ENCODE measurements at places on chromosomes 12 and 14.

DNA sequence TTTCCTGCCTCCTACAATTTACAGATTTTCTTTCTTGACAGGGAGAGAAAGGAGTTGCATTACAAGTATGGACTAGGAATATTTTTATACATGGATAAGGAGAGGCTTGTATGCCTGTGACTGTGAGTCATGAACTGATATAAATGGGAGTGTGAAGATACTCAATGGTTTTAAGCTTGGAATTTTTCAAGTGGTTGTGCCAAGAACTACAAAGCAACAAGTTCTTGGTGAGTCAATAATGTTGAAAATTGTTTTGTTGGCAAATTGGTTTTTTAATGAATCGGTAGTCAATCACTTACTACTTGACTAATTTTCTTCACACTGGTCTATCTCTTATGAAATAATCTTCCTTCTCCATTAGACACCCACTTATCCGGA, 58.9 kb upstream of the HMGA2 start:
- DNase-seq, result no peak

DNA sequence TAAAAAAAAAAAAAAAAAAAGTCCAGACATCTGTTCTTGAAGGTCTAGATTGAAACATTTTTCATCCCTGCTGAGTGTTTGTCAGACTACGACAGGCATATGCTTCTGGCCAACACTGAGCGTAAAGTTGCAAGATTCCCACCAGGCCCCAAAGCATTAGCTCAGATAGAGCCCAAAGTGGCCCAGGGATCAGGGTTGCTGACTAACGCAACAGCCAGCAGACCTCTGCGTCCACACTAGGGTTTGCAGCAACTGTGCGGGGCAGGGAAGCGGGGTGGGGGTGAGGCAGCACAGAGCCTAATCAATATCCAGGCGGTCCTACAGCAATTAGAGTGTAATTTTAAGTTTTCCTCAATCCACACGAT, 55.7 kb downstream of the SSH1 start:
- DNase-seq, result no peak

DNA sequence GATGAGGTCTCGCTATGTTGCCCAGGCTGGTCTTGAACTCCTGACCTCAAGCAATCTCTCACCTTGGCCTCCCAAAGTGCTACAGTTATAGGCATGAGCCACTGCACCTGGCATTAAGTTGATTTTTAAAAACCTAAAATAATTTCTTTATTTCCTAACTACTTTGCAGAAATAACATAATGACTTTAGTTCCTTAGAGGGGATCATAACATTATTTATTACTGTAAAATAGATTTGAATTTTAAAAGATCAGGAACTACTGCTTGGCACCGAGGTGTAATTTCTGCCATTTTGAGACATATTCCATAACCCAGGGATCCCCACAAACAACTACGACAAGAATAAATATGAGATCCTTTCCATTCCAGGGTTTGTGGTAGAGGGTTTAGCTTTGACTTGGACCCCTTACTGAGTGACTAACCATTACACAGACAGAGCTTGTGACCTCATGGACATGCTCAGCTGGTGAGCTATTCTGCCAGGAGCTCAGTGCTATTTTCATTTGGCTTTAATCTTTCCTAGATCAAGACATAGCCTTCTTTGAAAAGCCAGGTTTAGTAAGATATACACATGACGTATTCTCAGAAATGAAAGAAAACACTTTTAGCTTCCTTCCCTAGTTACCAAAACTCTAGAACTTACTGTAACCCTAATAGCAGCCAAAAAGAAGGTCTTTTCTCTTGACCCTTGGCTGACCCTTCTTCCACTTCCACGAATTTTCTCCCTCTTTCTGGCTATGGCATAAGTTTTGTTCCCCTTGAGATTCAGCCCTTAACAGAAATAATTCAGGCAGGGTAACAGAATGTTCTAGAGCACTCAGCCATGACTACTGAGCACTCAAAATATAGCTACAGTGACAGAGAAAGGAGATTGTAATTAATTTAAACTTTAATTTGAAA, 75.1 kb upstream of the NUDT4 start:
- DNase-seq, result no peak

GRCh38 chr12:13173012-13173932, 23.3 kb upstream of the EMP1 start:
- DNase-seq, result no peak

DNA sequence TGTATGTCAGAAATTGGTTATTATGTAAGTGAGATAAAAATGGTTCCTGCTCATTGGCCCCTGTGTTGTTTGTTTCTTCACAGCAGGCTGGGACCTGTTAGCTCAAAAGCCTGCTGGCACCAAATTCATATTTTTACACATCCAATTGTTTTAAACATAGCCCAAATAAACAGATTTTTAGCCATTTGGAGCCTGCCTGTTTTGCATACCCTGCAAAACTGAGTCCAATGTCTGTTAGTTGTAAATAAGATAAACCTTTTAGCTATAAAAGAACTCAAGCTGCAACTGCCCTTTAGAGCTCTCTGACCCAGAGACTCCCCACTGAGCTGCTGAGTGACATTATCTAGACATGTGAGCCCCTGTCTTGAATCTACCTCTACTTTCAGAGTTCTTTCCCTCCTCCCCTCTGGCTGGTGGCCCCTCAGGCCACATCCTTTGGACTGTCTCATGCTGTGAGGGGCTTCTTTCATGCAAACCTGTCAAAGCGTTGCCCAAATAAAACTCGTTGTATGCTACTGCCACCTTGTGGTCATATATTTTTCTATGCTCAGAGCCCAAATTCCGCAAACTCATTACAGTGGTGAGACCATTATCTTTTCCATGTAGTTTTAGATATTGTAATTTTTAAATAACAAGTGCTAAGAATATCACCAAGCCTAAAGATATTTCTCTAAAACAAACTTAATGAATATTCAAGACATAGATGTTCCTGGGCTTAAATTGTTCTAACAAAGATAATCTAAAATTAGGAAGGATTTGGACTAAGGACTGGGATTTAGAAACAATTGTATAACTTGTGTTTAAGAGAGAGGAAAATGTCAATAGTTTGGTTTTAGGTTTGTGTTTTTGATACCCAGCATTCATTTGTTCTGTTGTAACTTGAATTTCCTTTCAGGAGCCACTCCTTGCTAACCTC, 337.9 kb downstream of the AACS start:
- DNase-seq, result no peak

All from spinal cord (tissue), 10 donors.